Fibroblast of the aortic adventitia (primary cell): ENCODE measurements at places on chromosomes 6 and 20. TPM values are rescaled to one million over a fixed set of nuclear protein-coding genes. Genes with fewer than 3 reads are reported as not detected.

Gene SYCP2
- total RNA-seq = 0.63 and 0.74 TPM in 2 replicates

Gene TRIM40
- not detected in 2 replicates for total RNA-seq

Gene NOTCH4
- 1.1 and 2.2 TPM in 2 replicates for total RNA-seq

Gene OPRM1
- not detected in 2 replicates for total RNA-seq

Gene KCNK15
- 4.2 and 8.5 TPM in 2 replicates for total RNA-seq

Gene POLR1H
- total RNA-seq = 11.0 and 18.3 TPM in 2 replicates

Gene SCGN
- not detected in 2 replicates for total RNA-seq

Gene COL11A2
- 0.09 and 0.74 TPM in 2 replicates for total RNA-seq

Gene TMEM74B
- not detected in 2 replicates for total RNA-seq

Gene HLA-DQB2
- not detected in 2 replicates for total RNA-seq

Gene OR2B6
- not detected in 2 replicates for total RNA-seq

Gene TRIM10
- total RNA-seq = not detected in 2 replicates

Gene RNF182
- total RNA-seq = 0.74 and 2.9 TPM in 2 replicates

Gene LTB
- total RNA-seq = not detected in 2 replicates
